ENCODE measurements at places on chromosomes 7 and 10.
A peak's percentile ranks its signal among the peaks of the same experiment; 100 is the strongest.

GRCh38 chr7:664997-665735, 61.3 kb upstream of the DNAAF5 start:
- no peak for DNase-seq

GRCh38 chr10:70851597-70852475, 36.1 kb downstream of the SGPL1 start:
- peak; percentile 7 for DNase-seq

- DNase-seq, result no peak
Observed at GRCh38 chr10:113356794-113357680, 195.8 kb upstream of the HABP2 start.

- DNase-seq, result no peak
Observed at GRCh38 chr7:96718107-96719003, 8.7 kb upstream of the SEM1 start.

DNA sequence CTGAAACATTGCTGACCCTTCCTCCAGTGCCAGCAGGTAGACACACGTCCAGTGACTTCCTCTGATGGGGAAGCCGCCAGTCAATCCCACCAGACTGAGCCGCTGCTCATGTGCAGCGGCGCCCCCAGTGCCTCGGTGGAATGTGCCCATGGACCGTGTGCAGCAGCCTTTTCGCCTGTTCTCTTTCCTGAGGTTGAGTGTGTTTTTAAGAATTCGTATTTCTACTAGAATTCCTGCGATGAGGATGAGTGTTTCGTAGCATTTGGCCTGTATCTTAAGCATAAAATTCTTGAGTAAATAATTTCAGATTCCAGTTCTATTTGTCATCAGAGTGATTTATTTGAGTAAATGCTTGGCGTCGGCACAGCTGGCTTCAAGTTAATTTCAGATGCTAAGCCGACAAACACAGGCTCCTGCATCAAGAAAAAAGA, 35.4 kb downstream of the BNIP3 start:
- DNase-seq, result no peak

GRCh38 chr10:131025333-131025732, 286.2 kb downstream of the TCERG1L start:
- DNase-seq, result no peak

DNA sequence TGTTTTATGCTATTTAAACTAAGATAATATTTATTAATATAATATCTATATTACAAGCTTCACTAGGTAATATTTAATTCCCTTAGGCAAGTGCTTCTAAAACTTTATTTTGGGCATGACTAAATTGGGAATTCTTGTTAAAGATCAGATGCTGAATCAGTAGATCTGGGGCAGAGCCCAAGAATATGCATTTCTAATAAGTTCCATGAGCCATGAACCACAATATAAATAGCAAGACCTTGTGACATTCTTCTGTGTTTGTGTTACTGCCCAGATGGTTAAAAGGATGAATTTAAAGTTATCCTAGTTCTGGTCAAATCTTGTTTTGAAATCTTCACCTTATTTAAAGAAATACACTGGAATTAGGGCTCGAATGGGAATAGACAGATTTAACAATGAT, 258.4 kb upstream of the CACNA2D1 start:
- DNase-seq, result no peak

- DNase-seq, result no peak
Observed at GRCh38 chr10:78205457-78206016, 171.9 kb downstream of the RPS24 start.

- no peak for DNase-seq
Observed at GRCh38 chr7:41599760-41600159, 103.1 kb downstream of the INHBA start.

DNA sequence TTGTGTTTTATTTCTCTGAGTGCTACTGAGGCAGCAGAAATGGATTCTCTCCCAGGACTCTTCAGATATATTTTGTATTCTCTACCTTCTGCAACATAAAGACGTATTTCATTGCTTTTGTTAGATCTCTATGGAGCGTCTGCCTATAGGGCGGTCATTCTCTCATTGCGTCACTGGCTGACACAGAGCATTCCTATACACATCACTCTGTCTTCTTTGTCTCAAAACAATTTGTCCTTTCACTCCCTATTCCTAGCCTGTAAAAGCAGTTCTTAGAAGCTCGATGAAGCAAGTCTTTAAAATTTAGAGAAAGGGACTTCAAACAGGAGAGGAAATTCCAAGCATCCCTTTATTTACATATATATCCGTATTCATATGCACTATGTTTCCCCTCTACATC, 120.6 kb downstream of the CPED1 start:
- DNase-seq, result no peak

DNA sequence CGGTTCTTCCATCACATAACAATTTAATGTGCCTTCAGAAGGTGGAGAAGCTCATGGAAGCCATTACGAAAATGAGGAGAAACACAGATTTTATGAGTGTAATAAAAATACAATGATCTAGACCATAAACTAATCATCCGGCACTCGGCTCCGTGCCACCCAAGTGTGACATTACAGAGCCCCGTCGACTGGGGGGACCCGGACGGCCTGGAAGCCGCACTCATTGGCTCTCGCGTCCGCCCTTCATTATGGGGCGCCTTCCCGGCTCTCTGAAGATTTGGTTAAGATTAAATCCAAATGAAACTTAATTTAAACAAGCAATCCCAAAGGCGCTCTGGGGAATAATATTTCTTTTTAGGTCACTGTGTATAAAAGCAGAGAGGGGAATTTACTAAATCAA, 242.6 kb downstream of the DNAJB6 start:
- no peak for DNase-seq

GRCh38 chr7:6385909-6386560, 61.7 kb downstream of the DAGLB start:
- DNase-seq, result no peak

DNA sequence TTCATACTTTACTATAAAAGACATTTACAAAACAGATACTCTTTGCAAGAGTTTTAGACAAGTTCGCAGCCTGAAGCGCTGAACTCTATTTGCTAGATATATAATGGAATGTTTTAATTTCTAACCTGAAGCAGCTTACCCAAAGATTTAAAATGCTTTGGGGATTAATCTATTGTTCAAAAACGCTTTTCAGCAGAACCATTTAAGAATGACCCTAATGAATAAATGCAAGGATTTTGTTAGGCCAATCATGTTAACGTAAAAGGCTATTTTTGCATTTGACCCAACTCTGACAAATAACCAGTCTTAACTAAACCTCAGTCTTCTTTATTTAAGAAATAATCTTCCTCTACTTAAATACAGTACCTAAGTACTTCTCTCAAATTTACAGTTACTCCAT, 406.7 kb upstream of the POT1 start:
- DNase-seq, result no peak

GRCh38 chr10:22174442-22174841, 43.4 kb downstream of the EBLN1 start:
- DNase-seq, result no peak

DNA sequence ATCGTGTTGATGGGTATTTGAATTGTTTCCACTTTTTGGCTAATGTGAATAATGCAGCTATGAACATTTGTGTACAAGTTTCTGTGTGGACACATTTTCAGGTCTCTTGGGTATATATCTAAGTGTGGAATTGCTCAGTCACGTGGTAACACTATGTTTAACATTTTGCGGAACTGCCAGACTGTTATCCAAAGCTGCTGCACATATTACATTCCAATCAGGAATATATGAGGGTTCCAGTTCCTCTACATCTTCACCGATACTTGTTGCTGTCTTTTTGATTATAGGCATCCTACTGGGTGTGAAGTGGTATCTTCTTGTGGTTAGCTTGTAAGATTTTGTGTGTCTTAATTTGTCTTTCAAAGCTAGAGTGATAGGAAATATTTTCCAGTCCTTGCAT, 6.8 kb downstream of the PTPN12 start:
- DNase-seq, result no peak

GRCh38 chr7:148148456-148148855, 442.1 kb upstream of the C7orf33 start:
- DNase-seq, result no peak

- DNase-seq, result no peak
Observed at GRCh38 chr7:90251304-90251635, 6.3 kb downstream of the CFAP69 start.

DNA sequence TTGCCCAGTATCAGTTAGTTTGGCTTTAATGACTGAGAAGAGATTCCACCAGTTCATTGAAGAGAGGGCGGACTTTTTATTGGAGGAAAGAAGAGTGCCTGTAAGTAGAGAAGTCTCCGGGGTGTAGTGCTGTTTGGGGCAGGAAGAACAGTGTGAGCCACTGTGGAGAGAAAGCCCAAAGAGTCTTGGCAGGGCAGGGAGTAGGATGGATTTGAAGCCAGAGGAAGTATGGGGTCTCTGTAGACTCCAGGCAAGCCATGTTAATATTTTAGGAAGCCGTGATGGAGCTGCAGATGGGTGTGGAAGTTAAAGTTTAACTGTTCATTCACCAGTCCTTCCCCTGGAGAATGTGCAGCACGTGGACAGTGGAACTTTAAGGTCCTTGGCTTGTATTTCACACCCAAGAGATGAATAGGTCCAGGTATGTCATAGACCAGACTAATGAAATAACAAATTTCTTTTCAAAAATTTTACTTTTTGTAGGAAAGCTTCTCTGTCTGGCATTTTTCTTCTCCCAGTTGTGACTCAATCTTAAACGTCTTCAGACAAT, 54.1 kb downstream of the TCF7L2 start:
- DNase-seq, result no peak

DNA sequence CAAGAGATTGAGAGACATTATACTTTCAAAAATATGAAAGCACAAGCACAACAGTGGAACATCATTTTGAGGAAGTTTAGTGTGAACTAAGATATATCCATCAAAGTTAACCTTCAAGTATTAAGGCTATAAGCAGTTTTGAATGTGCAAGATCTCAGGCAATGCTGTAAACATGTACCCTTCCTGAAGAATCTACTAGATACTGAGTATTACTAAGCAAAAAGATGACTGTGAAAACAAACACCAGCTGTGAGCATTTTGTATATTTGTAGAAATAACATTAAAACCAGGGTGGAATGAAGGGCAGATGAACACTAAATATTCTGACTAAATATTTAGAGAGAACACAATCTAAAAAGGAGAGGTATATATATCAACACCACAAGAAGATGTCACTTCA, 41.3 kb upstream of the ADRA2A start:
- no peak for DNase-seq

DNA sequence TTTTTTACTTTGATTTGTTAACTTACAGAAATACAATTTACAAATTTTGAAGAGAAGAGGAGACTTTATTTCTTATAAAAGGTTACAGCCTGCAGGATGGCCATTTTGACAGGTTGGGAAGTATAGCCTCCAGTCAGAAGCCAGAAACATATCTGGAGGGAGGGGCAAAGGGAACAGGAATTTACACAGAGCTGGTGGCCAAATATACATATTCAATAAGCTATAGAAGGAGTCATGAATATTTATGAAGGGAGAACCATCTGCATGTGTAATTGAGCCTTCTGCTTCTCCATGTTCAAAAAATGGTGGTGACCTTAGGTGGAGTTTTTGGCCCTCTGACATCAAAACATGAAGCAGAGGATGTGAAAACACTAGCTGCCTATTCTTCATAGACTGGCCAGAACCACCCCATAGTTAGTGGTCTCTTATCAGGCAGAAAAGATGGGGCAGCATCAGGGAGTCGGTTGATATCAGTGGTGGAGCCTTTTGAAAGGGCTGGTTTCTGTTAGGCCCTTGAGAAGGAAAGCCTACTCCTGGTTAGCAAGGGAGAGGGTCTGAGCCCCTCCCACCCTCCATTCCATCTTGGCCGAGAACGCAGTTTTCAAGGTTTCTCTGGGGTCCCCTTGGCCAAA, 57.2 kb downstream of the ENTPD1 start:
- no peak for DNase-seq

DNA sequence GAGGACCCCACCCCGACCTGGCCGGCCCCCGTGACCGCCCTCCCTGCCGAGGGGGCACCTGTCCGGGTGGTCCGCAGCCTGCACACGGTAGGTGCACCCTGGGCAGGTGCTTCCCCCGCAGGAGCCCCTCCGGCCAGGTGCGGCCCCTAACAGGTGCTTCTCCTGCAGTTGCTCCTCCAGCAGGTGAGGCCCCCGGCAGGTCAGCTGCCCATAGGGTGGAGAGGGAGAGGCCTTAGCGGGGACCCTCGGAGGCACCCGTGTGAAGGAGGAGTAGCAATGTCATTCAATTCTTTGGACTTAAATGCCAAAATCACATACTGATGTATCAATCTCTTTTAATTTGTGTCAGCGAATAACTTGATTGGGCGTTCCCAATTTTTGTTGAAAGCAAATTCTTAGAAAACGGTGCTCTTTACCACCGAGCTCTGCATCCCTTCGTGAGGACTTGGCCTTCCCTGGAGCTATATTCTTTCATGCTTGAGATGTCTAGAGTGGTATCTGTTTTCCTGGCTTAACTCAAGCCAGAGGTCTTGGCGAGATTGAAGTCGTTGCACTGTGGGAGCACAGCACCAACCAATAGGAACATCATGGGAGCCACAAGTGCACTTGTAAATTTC, 738 bp upstream of the NCAPG2 start:
- DNase-seq, result no peak

DNA sequence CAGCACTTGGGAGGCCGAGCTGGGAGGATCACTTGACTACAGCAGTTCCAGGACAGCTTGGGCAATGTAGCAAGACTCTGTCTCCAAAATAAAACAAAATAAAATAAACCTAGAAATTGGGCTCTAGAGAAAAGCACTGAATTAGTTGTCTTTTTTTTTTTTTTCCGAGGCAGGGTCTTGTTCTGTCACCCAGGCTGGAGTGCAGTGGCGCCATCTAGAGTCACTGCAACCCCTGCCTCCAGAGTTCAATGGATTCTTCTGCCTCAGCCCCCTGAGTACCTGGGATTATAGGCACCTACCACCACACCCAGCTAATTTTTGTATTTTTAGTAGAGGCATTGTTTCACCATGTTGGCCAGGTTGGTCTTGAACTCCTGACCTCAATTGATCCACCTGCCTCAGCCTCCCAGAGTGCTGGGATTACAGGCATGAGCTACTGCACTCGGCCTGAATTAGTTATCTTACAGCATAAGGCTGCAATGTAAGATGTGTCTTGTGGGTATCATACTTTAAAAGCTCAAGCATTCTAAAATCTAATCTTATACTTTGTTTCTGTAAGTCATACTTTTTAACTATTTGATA, 12.8 kb downstream of the MEIG1 start:
- DNase-seq, result peak; percentile 47

DNA sequence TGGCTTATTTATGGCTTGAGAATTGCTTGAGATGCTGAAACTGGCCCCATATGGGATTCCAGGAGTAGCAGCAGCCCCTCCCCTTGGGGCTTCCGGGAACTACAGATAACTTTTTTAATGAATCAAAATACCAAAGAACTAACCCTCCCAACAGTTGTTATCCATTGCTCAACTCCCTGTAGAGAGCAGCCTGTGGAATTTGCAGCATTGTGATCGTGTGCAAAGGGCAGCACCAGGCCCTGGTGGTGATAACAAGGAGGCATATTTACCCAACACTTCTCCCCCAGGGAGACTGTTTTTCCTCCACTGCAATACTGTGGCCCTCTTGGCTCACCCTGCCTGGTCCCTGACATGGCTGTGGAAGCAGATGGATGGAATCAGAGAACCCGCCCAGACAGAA, 196.2 kb downstream of the PLXNA4 start:
- DNase-seq, result no peak
